ENCODE measurements at places on chromosomes 5 and 9. TPM values are rescaled to one million over a fixed set of nuclear protein-coding genes. Genes with fewer than 3 reads are reported as not detected.

Gene TYRP1
- not detected for total RNA-seq

Gene FGD3
- total RNA-seq: not detected

Gene JADE2
- 28.8 TPM for total RNA-seq

Gene GMCL2
- total RNA-seq: not detected

Gene GPRIN1
- total RNA-seq: 1.7 TPM

Gene IL9
- not detected for total RNA-seq

Gene CDH12
- not detected for total RNA-seq

Gene PDE6A
- not detected for total RNA-seq

Gene F12
- total RNA-seq: not detected

Gene MEGF9
- total RNA-seq: 7.6 TPM

Gene ARID3C
- total RNA-seq: under 0.01 TPM

Gene DRD1
- total RNA-seq: not detected

Gene CORO2A
- total RNA-seq: 0.56 TPM

Gene COX7C
- total RNA-seq: 216 TPM

Gene HEXB
- 109 TPM for total RNA-seq

Gene CRB2
- total RNA-seq: not detected

Gene SH3GL2
- under 0.01 TPM for total RNA-seq

Gene SPAG8
- total RNA-seq: 1.1 TPM

Gene CCDC192
- not detected for total RNA-seq

Gene OBP2B
- total RNA-seq: not detected

Gene MUSK
- total RNA-seq: 0.19 TPM

Gene KCNMB1
- total RNA-seq: 0.19 TPM

Gene MYOZ3
- 0.38 TPM for total RNA-seq

Gene CCNO
- total RNA-seq: under 0.01 TPM

Gene GCNT4
- 1.5 TPM for total RNA-seq

Gene ECSCR
- total RNA-seq: 3.4 TPM

Gene SOX30
- not detected for total RNA-seq

Gene CLTA
- total RNA-seq: 247 TPM

Gene ERCC8
- total RNA-seq: 18.6 TPM

Gene MORN5
- not detected for total RNA-seq

Gene PCDH1
- total RNA-seq: 0.77 TPM

Gene OLFM1
- 5.1 TPM for total RNA-seq

Gene KIF27
- total RNA-seq: 4.5 TPM

Gene ABO
- total RNA-seq: not detected

Gene LMX1B
- under 0.01 TPM for total RNA-seq

Data from regular cardiac myocyte (primary cell).